Hippocampal formation (tissue), 2 donors: ENCODE measurements at places on chromosomes 6 and 20.

- DNase-seq = no peak
These were observed 21.7 kb downstream of the TBC1D20 start for GRCh38 chr20:440636-441035.

DNA sequence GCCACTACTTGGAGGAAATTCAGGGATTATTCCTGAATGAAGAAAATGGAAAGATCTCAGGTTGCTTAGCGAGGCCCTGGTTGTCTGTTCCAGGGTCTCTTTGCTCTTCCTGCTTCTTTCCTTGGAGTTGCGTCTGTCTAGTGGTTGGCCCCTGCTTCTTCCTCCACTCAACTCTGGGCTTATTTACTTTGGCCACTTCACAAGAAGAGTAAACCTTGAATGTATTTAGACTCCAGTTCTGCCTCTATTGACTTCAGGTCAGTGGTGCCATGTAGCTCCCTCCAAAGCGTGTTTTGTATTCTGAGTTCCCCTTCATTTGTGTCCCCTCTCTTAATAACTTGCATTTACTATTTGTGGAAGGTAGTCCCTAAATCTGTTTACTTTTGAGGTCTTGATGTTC, 456.5 kb downstream of the UTRN start:
- DNase-seq = no peak

- no peak for DNase-seq
These were observed 32.7 kb downstream of the TCP11 start for GRCh38 chr6:35108309-35108885.

GRCh38 chr6:135088281-135088680, 33.7 kb upstream of the HBS1L start:
- no peak for DNase-seq

- DNase-seq = no peak
These were observed 59.2 kb downstream of the KCNS1 start for GRCh38 chr20:45041464-45042337.

DNA sequence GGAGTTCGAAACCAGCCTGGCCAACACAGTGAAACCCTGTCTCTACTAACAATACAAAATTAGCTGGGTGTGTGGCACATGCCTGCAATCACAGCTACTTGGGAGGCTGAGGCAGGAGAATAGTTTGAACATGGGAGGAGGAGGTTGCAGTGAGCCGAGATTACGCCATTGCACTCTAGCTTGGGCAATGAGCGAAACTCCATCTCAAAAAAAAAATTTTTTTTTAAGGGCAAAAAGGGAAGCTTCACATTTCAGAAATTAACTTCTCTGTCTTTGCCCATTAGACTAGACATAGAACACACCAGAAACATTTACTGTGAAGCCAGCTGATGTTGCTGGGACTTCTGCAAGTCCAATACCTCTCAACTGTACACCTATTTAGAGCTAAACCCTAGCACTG, 90.8 kb upstream of the HDAC2 start:
- no peak for DNase-seq

DNA sequence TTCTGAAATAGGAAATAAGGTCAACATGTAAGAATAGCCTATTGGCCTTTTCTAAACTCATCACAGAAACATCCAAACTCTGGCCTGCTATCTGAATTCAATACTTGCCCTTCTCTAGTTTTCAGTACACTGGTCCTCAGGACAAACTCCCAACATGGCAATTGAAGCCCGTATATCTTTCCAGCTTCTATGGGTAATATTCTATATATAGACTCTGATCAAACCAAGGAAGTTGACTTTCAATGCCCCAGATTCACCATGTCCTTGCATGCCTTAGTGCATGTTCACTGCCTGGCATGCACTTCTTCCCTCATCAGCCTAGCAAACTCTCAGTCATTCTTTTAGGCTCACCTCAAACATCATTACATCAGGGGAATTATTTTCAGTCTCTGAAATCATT, 73.2 kb downstream of the RSPO3 start:
- DNase-seq = no peak

DNA sequence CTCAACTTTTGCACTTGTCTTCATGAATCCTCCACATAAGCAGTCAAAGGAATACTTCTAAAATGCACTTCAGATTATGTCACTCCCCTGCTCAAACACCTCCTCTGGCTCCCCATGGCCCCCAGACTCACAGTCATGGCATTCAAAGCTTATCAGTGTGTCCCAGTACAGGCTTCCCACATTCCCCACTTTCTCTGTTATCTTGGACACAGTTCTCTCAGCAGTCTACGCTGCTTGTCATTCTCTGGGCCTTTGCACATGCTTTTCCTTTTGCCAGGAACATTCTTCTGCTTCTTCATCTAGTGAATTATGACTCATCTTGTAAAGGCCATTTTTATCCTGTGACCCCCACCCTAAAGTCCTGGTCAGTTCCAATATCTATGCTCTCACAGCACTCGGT, 31.8 kb downstream of the SLC13A3 start:
- DNase-seq = no peak

GRCh38 chr6:44537306-44538049, 150.0 kb downstream of the CDC5L start:
- DNase-seq = no peak

DNA sequence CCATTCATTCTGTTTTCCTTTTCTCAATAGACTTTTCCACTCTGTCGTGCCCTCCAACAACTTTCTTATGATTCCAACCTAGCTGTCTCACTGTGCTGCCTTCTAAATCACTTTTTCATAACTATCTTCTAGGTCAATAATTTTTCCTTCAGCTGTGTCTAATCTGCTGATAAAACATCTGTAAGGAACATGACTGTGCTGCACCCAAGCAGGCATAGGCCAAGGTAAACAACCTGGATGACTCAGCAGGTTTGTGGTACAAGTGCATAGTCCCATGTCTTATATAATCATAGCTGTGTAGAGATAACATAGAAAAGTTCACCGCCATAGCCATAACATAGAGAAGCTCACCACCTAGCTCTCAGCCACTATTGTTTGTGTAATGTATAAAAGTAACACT, 332.3 kb downstream of the PLCB1 start:
- no peak for DNase-seq

GRCh38 chr6:37785663-37786270, 33.8 kb upstream of the ZFAND3 start:
- DNase-seq = no peak

- DNase-seq = no peak
These were observed 12.2 kb upstream of the AKIRIN2 start for GRCh38 chr6:87714093-87714842.
